Heart left ventricle (tissue), 16 donors: ENCODE measurements at places on chromosomes 3 and 15.
A peak's percentile ranks its signal among the peaks of the same experiment; 100 is the strongest.

DNA sequence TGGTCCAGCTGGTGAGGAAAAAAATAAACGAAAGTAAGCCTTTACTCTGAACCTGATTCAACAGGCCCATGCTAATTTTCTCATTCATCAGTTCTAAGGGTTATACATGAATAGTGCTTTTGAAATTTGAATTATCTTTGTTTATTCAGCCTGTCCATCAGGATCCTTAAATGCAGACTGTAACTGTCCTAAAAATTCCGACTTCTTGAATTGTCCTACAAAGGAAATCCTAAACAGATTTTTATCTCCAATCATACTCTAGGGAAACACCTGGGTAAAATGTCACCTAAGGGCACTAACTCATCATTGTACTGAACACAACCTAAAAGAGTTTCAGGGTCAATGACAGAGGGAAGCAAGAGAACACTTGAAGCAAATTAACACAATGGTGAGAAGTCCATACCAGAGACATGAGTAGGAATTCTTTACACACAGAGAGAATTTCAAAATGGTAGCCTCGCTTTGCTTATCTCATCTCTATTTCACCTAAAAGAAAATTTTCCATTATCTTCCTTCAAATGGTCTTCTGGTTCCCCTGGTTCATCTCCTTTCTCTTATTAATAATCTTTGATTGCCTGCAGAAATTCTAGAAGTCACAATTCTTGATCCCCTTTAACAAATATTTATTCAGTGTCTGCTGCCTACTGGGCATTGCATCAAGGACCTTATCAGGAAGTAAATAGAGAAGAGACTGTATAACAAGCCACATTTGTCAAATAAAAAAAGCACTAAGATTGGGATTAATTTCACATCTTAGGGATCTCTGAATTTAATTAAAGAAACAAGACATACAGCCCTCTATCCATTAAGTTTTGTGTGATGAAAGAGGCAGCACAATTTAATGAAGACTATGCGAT, 182.7 kb downstream of the MEIS2 start:
- no peak for DNase-seq

DNA sequence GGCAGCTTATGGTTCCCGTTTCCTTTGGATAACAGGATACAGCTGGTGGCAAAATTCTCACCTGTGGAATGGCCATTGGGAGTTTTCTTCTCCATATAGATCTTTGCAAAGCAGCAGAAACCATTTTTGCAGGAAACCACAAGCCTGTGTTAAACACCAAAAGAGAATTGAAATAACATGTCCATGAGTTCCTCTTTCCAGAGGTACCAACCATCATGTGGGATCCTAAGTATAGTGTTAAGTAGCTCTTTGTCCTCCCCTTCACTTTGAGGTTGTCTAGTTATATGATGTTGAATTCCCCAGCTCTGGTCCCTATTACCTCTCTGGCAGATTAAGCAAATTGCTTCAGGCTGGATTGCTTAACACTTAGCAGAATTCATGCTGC, 94.9 kb downstream of the AKAP13 start:
- no peak for DNase-seq

GRCh38 chr3:126937973-126938372, 44.9 kb upstream of the PLXNA1 start:
- peak; percentile 36 for DNase-seq

- no peak for DNase-seq
Observed at GRCh38 chr3:132563420-132564069, 33.5 kb upstream of the ACKR4 start.

GRCh38 chr15:92100301-92100700, 246.8 kb downstream of the SLCO3A1 start:
- no peak for DNase-seq

DNA sequence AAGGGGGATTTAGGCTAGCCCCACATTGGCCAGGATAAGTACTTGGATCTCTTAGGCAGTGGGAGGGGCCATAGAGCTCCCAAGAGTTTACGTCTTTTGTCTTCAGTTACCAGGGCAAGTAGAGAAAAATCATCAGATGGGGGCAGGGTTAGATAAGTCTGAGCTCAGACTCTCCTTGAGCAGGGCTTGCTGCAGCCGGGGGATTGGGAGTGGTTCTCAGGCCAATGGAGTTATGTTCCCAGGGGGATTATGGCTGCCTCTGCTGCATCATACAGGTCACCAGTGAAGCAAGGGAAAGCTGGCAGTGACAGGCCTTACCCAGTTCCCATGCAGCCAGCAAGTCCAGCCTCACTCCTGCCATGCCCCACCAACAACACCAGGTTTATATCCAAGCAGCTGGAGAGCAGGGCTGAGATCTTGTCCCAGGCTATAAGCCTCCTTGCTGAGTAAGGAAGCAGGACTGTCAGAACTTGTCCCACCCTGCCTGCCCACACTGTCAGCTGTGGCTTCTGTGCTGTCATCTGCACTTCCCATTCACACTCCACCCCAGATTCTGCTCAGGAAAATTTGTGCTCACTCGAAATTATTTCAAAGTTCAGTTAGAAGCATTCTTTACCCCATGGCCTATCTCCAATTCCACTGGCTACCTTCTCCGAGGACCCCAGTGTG, 215.3 kb downstream of the FAM43A start:
- DNase-seq, result peak; percentile 33

GRCh38 chr3:52068055-52068571, 11.7 kb upstream of the DUSP7 start:
- DNase-seq, result no peak

DNA sequence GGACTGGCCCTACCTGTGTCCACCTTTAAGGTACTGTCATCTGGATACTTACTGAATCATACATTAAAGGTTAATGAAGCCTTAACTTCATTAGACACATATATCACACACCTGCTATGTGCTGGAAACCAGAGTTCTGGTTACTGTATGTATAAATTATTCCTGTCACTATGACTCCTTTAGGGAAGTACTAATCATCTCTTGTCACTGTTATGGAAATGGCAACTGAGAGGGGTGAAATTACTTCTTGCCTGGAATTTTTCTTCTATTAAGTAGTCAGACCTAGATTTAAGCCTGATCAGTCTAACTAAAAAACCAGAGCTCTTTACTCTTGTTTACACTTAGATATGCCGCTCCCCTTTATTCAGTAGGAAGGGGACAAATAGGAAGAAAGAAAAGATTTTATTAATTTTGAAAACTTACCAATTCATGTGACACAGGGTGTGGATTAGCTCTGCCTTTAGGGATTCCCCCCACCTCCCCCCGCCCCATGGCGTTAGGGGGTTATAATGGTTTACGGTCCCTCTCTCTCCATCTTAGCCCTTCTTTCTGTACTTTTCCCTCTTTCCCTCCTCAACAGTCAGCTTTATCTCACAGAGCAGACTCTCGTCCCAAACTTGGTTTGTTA, 152.5 kb downstream of the KLHL25 start:
- DNase-seq, result no peak
